ENCODE measurements at places on chromosomes 3 and 15.

DNA sequence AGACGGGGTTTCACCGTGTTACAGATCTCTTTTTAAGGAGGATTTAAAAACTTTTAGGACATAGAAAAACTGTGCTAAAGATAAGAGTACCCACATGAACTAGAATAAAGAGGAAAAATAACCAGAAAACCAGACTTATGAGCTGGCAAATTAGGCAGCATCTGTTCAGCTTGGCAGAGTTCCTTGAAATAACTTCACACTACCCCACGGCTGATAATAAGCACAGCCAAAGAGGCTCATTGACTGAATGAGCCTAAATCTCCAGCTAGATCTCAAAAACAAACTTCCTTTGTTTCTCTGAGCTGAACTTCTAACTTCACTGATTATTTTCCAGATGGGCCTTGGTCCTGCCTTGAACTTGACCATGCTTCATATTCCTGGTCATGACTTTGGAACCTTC, 26.7 kb upstream of the PIK3R4 start:
- DNase-seq = peak; percentile 53

DNA sequence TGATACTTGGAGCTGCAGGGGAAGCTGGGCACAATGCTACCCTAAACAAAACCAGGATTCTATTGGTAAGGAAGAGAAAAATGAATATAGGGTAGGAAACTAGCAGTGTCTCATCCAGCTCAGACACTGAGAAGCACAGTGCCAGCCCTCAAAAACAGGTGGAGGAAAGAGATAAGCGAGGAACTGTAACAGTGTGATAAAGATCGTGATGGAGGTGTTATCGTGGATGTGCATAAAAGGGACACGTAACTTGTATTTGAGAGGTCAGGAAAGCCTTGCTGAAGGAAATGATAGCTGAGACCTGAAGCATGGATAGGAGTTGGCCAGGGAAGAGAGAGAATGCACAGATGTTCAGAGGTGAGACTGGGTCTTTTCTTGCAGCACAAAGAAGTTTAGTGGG, 27.4 kb downstream of the MIX23 start:
- DNase-seq = no peak

DNA sequence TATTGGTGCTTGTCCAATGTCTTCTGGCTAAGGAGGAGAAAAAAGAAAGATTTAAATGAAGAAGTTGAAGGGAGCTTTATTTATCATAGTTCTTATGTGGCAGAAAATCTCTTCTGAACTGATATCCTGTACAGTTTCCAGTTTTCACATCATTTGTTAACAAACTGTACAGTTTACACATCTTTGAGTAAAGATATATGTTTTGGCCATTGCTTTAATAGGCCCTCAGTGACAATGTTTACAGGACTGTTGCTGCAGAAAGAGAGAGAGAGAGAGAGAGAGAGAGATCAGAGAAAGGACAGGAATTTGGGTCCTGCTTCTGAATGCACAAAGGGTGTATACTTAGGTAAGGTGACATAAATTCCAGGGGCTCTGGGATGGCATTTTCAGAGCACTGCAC, 188.3 kb downstream of the NR1D2 start:
- no peak for DNase-seq

- DNase-seq = no peak
Observed at GRCh38 chr3:23302271-23302670, 99.1 kb downstream of the UBE2E2 start.

- no peak for DNase-seq
Observed at GRCh38 chr3:100467133-100467532, 25.3 kb upstream of the TMEM45A start.

DNA sequence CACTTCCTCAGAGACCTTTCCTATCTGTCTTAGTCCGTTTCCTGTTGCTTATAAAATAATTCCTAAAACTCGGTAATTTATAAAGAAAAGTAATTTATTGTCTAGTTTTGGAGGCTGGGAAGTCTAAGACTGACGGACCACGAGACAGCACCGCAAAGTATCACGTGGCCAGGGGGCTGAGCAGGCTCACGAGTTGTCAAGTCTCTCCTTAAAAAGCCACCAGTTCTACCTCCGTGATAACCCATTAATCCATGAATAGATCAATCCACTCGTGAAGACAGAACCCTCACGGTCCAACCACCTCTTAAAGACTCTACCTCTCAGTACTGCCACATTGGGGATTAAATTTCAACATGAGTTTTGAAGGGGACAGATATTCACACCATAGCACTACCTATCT, 821 bp downstream of the LINS1 start:
- no peak for DNase-seq

DNA sequence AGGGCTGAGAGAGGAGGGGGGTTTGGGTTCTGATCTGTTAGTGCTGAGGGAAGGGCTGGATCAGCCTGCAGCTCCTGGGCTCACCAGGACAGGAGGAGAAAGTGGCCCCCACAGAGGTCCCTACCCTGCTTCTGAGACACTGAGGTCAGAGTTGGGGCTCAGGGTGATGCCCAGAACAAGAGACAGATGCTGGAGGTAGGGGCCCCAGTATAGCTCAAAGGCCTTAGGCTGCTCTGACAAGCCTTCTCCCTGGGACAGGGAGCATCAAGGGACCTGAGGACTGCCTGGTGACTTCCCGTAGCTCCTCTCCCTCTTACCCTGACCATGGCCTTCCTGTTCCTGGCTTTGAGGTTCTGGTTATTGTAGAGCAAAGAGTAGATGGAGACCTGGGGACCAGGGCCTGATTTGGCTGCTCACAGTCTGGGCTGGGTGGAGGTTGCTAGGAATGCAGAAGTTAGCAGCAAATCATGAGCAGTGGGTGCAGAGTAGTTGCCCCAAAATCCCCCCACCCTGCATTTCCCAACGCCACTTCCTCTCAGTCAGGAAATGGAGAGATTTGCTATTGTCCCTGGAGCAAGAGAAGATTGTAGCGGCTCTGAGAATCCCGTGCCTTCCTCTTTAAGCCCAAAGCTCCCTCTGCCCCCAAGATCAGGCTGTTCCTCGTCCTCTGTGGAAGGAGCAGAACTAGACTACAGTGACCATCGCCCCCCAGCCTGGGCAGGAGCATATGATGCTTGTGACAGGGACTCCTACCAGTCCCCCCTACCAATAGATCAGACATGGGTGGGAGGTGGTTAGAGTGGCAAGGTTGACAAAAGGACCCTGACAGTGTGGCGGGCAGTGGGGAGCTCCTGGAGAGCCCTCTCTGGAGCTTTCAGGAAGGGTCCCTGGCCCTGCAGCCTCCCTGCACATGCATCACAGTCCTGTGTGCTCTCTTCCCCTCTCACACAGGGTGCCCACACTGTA, 47.4 kb upstream of the SEC22A start:
- no peak for DNase-seq

- no peak for DNase-seq
Observed at GRCh38 chr15:35911052-35911777, 365.2 kb upstream of the DPH6 start.

DNA sequence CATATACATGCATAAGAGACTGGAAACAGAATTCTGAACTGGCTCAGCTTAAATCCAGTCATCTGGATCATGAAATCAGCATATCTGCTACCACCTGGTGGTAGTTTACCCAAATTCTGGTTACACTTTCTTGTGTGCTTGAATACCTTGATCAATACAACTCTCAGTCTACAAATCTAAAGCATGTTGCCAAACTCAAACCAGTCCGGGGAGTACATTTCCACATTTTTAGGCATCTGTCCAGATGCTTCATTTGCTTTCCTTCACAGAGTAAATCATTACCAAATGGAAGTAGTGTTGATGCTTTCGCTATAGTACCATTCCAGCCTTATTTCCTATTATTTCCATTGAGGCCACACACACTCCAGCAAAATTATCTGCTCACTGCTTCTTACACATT, 126.4 kb downstream of the P2RY1 start:
- DNase-seq = peak; percentile 70

DNA sequence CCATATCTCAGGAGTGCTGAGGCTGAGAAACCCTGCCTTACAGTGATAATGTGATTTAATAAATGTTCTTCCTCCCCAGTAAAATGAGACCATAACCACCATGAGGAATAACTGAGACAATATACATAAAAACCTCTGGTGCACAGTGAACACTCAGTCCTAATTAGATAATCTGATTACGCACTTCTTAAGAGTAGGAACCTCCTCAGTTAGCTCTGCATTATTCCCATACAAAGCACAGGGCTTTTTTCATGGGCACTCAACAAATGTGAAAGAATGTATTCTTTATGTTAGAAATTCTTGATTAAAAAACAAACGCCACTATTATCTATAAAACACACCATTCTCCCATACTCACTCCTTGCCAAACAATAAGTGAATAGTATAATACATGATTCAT, 97.0 kb downstream of the TNIK start:
- DNase-seq = peak; percentile 71

DNA sequence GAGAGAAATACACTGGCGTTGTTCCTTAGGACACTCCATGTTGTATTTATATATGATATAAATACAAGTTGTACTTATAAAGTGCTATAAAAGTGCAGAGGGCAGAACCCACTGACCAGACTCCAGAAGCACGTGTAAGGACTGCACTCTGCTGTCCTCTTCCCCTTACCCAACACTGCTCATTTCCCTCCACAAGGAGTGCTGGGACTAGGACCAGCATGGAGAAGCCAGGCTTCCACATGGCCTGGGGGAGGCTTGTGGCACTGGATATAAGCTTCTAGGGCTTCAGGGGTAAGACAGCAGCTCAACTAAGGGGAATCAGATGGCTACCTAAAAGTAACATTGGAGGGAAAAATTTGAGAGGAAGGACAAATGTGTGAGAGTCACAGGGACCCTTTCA, 556.9 kb downstream of the IGSF11 start:
- DNase-seq = no peak

- peak; percentile 36 for DNase-seq
Observed at GRCh38 chr3:48088056-48088748, 72.0 kb upstream of the MAP4 start.

GRCh38 chr3:74001436-74001835, 376.7 kb upstream of the PDZRN3 start:
- no peak for DNase-seq

DNA sequence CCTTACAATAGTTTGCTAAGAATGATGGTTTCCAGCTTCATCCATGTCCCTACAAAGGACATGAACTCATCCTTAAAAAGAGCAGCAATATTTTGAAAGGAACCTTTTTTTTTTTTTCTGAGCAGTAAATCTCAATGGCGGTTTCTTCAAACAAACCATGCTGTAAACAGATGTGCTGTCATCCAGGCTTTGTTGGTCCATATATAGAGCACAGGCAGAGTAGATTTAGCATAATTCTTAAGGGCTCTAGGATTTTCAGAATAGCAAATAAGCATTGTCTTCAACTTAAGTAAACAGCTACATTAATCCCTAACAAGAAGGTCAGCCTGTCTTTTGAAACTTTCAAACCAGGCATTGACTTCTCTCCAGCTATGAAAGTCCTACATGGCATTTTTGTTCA, 334.2 kb downstream of the SLC9A9 start:
- no peak for DNase-seq

DNA sequence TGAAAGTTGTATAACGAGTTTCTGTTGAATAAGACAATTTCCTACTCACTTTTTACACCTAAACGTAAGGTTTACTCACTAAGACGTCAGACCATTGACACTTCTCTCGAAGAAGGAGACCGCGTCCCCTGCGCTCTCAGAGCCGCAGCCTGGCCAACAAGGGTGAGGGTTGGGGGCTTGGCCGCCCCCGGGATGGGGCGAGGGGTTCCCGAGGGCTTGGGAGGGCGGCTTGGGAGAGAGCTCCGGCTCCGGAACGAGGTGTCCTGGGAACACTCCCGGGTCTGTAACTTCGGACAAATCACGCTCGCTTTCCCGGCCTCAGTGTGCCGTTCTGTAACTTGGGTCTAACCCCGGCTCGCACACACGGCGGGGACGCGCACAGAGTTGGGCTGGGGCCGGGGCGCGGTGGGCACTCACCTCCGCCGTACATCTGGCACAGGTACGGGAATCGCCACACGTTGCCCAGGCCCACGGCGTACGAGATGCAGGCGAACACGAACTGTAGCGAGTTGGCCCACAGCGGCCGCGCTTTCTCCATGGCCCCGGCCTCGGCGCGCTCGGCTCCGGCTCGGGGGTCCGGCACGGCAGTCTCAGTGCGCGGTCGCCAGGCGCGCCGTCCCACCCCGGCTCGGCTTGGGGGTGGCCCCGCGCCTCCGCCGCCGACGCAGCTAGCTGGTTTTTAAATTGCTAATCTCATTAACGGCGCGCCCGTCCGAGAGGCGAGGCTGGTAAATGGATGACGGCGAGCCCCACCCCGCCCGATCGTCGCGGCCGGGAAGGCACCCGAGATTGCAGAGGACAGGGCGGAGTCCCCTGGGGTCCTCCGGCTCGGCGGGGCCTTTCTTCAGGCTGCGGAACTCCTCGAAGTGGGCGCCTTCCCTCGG, at the start of gene SLC6A20:
SLC6A20 (minus strand) TSS at position 655 of the 884 bp plus-strand sequence; CDS start at position 538, 117 bp downstream.
- DNase-seq = no peak

DNA sequence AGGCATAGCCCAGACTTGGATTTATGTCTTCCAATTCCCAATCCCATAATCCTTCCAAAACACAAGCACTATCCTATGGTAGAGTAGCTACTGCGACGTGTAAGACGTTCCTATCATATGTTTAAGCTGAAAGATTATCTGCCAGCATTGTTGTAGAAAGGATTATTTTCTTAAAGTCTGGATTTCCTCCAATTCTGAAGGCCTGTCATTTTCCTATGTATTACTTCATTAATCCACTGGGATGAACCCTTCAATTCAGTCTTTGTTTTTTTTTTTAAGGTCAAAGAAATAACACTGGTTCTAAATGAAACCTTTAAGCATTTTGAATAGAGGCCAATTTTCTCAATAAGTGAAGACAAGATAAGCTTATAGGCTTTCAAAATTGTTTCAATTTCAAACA, 289.0 kb downstream of the SLC9A9 start:
- DNase-seq = peak; percentile 66

DNA sequence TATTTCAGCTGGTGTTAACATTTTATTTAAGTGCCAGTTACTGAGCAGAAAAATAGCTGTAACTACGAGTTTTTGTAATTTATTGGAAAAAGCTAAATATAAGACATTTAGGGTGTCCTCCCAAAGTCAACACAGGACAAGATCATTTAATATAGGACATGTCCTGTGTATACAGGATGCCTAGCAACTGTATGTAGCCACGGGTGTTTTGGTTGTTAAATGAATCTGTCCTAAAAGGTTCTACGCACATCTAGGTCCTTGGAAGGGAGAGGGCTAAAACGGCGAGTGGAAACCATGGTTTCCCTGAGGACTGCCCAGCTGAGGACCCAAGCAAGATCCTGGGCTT, 565 bp upstream of the ZNF621 start:
- DNase-seq = no peak

GRCh38 chr3:44468572-44469520, 8.6 kb downstream of the ZNF445 start:
- DNase-seq = no peak

GRCh38 chr3:44236485-44236908, 5.2 kb upstream of the TOPAZ1 start:
- no peak for DNase-seq

DNA sequence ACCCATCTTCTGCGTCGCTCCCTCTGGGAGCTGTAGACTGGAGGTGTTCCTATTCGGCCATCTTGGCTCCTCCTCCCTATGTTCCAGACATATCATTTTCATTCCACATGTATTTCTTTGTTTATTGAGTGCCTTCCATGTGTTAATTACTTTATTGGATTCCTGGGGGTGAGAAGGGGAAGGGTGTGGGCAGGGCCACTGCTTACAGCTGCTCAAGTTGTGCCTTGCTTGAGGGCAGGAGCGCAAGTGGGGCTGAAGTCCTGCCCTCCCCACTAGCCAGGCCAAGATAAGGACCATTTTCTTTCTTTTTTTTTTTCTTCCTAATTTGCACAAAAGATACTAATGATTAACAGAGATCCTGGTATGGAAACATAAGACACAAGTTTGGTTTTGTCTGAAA, 224.8 kb downstream of the LPP start:
- DNase-seq = no peak
